ENCODE measurements at places on chromosomes 4 and X. TPM values are rescaled to one million over a fixed set of nuclear protein-coding genes. Genes with fewer than 3 reads are reported as not detected.

DUSP21 gene
- polyA plus RNA-seq: not detected

RAB9B gene
- polyA plus RNA-seq: 0.26 TPM

ABCB7 gene
- 24.3 TPM for polyA plus RNA-seq

ETDB gene
- not detected for polyA plus RNA-seq

TRPC3 gene
- polyA plus RNA-seq: 0.41 TPM

MTNR1A gene
- 1.0 TPM for polyA plus RNA-seq

KLHL34 gene
- polyA plus RNA-seq: not detected

TKTL1 gene
- polyA plus RNA-seq: 0.03 TPM

ASMT gene
- polyA plus RNA-seq: 2.6 TPM

NLRP2B gene
- not detected for polyA plus RNA-seq

FGFR3 gene
- 18.6 TPM for polyA plus RNA-seq

NPNT gene
- polyA plus RNA-seq: 0.24 TPM

ADH1A gene
- not detected for polyA plus RNA-seq

UGT2B10 gene
- polyA plus RNA-seq: not detected
